ENCODE measurements at places on chromosomes 1 and 21.

GRCh38 chr1:85846706-85847105, 138.5 kb upstream of the ZNHIT6 start:
- no peak for DNase-seq

- DNase-seq = no peak
Observed at GRCh38 chr1:37123276-37124115, 89.2 kb upstream of the GRIK3 start.

DNA sequence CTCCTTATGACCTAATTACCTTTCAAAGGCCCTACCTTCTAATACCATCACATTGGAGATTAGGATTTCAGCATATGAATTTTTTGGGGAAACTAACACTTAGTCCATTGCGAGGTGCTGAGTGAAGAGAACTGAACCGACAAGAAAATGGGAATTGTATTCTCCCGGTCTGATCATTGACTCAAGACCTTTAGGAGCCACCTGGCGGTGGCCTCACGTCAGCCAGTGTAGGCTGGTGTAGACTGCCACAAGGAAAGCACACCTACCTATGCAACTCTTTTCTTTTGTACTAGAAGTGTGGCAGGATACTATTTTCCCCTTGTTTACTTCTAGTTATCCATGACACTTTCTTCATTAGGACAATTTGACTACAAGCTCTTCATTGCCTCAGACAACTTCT, 333.5 kb upstream of the B3GALT2 start:
- no peak for DNase-seq

GRCh38 chr1:181080556-181080955, 7.9 kb upstream of the IER5 start:
- no peak for DNase-seq

DNA sequence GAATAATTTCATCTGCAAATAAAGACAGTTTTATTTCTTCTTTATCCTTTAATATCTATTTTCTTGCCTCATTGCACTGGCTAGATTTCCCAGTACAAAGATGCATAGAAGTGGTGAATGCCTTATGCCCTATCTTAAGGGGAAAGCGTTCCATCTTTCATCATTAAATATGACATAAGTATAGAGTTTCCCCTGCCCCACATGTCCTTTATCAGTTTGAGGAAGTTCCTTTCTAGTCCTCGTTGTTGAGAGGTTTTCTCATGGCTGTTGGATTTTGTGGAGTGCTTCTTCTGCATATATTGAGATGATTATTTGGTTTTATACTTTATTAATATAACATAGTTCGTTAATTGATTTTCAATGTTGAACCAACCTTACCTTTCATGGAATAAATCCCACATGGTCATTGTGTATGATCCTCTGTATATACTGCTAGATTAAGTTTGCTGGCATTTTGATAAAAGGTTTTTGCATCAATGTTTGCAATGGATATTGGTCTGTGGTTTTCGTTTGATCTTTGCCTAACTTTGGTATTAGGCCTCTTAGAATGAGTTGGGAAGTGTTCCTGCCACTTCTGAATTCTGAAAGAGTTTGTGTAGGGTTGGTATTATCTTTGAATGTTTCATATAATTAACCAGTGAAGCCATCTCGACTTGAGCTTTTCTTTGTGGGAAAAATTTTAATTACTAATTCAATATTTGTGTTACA, 15.6 kb downstream of the PRKACB start:
- DNase-seq = no peak

- no peak for DNase-seq
Observed at GRCh38 chr1:95222629-95223028, 11.4 kb upstream of the RWDD3 start.

- DNase-seq = no peak
Observed at GRCh38 chr1:117629625-117630422, 24.0 kb downstream of the TENT5C start.

DNA sequence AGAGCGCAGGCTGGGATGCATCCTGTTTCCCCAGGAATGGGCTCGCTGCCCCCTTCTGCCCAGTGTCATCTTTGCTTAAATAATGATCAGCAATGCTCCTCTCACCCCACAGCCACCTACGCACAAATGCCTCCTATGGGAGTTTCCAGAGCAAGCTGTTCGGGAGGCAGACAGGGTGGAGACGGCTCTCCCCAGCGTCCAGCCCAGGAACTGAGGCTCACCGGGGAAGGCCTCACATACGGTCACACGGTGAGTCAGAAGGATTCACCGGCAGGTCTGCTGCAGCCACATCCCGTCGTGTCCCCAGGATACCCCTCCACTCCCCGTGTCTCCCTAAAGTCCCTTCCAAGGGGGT, 40.3 kb upstream of the RUNX3 start:
- no peak for DNase-seq

Data from pulmonary artery endothelial cell (primary cell).